ENCODE measurements at places on chromosomes 2 and 18.

DNA sequence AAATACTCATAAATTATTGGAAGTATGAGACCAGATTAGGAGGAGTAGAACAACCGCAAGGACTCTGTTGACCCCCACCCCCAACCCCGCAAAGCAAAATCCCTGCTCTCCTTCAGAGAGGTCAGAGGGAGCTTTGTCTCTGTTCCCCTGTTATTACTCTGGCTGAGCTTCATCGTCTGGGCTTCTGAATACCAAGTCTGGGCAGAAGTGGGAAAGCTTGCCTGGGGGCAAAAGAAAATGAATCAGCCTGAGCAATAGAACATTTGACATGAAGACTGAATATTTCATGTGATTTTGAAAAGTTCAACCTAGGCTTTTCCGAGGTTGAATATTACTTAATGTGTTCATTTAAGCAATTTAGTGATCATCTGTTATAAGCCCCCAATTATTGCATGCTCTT is 114.6 kb upstream of the ARHGAP28 start:
- DNase-seq, result no peak
- no peak overlapping the region for H3K4me3 ChIP-seq
- H3K27ac ChIP-seq, result no peak overlapping the region

- H3K4me3 ChIP-seq, result no peak overlapping the region
- no peaks in the 10 kb centered on the region for H3K36me3 ChIP-seq
- H3K4me1 ChIP-seq, result no peaks in the 10 kb centered on the region
- H3K27ac ChIP-seq, result no peak overlapping the region
- no peak for DNase-seq
These were observed 899 bp upstream of the PELI1 start for GRCh38 chr2:64145119-64145518.

GRCh38 chr2:30219886-30220875 is 11.2 kb upstream of the LBH start:
- H3K36me3 ChIP-seq, result no peaks in the 10 kb centered on the region
- H3K27me3 ChIP-seq, result no peaks in the 10 kb centered on the region
- no peak overlapping the region for H3K27ac ChIP-seq
- H3K4me3 ChIP-seq, result no peak overlapping the region

DNA sequence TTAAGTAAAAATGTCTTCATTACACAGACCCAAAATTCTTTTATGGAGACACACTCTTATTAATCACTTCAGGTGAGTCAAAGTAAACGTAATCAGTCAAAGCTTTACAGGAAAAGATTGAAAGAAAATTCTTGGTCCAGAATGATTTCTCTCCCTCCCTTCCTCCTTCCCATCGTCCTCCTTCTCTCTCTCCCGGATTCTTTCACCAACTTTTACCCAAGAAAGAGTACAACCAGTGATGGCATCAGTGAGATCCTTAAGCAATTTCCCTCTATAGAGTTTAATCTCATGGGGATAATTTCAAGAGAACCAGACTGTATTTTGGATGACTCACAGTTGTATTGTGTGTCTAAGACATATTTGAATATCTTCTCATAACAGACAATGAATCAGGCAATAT is 258.1 kb downstream of the ALK start:
- H3K27me3 ChIP-seq, result no peaks in the 10 kb centered on the region
- H3K27ac ChIP-seq, result no peak overlapping the region
- H3K4me1 ChIP-seq, result no peaks in the 10 kb centered on the region
- no peak for DNase-seq
- H3K4me3 ChIP-seq, result no peak overlapping the region
- H3K36me3 ChIP-seq, result no peaks in the 10 kb centered on the region

DNA sequence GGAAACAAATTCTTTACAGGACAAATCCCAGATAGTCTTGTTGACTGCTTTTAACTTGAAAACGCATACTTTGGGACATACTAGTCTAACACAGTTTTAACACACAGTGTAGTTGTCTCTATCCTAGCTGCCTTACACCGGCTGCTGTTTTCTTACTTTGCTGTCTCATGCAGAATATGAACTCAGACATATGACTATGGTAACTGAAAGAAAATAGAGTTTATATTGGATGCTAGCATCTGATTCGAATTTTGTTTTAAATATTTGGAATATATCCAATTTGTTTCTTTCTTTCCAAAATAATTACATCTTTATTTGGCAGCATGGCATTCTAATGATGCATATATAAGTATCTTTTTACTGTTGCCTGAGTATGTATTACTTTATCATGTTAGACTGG is 69.8 kb downstream of the ANKRD12 start:
- no peak for DNase-seq
- peaks cover 11% of the 10 kb centered on the region for H3K36me3 ChIP-seq
- H3K4me1 ChIP-seq, result no peaks in the 10 kb centered on the region
- H3K4me3 ChIP-seq, result no peak overlapping the region

DNA sequence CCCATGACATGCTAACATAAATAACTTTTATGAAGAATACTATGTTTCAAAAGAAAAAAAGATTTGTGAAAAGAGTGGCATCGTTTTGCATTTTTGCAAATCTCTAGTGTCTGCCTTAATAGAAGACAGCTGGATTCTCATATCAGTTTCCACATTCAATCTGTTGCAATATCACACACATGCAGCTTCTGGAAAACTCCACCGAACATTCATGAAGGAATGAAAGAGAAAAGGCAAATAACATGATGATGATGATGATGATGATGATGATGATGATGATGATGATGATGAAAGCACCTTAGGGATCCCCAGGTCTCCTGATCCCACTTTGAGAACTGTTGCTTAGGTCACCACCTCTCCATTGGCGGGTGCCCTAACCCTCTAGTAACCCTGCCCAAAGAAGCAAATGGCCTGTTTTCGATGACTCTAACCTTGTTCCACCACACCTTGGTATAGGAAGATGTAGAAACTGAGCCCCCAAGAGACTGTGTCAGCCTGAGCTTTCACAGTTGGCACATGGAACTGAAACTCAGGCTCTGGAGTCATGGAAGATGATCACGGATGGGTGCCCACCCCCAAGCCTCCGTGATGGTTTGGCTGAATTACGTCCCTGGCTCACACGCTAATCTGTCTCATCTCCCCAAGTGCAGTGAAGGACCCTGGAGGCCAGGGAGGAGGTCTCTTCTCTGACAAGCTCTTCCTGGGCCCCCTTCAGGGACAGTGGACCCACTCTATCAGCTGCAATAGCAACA is 80.1 kb upstream of the SMAD7 start:
- no peak overlapping the region for H3K27ac ChIP-seq
- H3K4me3 ChIP-seq, result no peak overlapping the region
- no peaks in the 10 kb centered on the region for H3K36me3 ChIP-seq
- DNase-seq, result no peak
- no peaks in the 10 kb centered on the region for H3K27me3 ChIP-seq
- H3K4me1 ChIP-seq, result no peaks in the 10 kb centered on the region

GRCh38 chr2:176098366-176099158 is 1.0 kb upstream of the HOXD12 start:
- H3K27me3 ChIP-seq, result peaks cover 12% of the 10 kb centered on the region
- peaks cover 3% of the 10 kb centered on the region for H3K4me1 ChIP-seq
- no peak overlapping the region for H3K27ac ChIP-seq
- H3K4me3 ChIP-seq, result no peak overlapping the region
- DNase-seq, result no peak
- H3K36me3 ChIP-seq, result no peaks in the 10 kb centered on the region

DNA sequence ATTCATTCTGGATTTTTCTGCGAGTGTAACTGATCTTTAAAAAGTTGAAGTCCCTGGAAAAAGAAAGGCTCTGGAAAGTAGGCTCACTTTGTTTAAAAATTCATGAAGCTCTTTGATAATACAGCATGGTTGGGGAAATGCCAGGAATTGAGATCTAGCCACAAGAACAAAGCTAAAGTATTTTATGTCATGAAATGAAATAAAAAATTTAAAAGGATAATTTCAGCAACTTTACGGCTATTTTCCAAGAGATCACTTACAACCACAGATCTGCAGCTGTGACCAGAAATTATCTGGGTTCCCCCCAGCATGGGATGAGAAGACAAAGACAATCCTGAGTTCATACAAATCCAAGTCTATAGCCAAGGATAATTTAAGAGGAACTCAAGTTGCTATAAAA is 25.3 kb upstream of the RFX8 start:
- no peak overlapping the region for H3K4me3 ChIP-seq
- H3K4me1 ChIP-seq, result no peaks in the 10 kb centered on the region
- no peak for DNase-seq
- H3K27me3 ChIP-seq, result no peaks in the 10 kb centered on the region
